HCT116 (cell line): ENCODE measurements at places on chromosomes 6 and 20.
A peak's percentile ranks its signal among the peaks of the same experiment; 100 is the strongest.

DNA sequence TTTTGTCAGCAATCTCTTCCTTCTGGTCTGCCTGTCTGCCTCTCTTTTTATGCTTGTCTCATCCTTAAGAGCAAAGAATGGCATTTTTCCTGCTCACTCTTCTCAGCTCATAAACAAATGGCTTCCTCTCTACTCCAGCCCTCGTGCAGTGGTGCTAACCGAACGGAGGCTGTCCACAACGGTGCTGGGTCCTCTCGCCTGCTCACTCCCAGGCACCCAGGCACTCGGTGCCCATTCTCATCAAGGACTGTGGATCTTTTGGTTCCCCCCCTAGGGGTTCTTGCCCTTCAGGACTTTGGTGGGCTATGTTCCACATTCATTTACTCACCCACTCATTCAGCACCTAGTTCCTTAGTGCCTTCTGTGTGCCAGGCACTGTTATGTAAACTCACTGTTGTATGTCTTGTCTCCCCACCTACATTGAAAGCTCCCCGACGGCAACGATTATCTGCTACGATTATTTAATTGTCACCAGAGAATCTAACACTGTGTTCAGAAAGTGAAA is 113.9 kb downstream of the FYN start:
- no peak for DNase-seq

DNA sequence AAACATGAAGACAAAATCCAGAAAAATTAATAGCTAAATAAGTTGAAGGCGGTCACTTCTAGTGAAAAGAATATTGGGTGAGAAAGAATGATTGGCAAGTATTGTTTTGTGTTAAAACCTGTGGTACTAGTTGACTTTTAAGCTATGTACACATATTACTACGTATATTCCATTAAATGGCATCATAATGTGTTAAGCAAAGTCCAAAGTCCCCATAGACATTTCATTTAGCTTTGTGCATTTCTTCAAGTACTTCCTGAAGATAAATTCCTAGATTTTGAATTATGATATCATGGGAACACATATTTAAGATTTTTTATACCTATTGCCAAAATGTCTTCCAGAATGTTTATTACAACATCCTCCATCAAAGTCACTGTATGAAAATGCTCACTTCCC is 272.7 kb upstream of the IRAK1BP1 start:
- DNase-seq, result no peak

DNA sequence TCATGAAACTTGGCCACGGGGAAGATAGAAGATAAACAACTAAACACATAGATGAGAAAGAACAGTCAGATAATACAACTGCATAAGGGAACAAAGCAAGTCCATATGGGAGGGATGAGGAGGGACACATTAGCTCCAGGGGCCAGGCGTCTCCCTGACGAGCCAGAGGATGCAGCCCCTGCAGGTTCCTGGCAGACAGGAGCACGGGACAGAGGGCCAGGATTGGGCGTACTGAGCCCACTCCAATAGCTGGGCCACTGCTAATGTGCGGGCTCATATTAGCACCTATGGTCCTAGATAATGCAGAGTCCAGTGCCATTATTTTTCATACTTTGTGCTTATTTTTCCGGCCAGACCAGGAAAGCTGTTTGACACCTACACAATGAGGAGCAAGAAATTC is 182.9 kb downstream of the ANKRD60 start:
- DNase-seq, result no peak

- DNase-seq, result no peak
These were observed 5.4 kb upstream of the VSX1 start for GRCh38 chr20:25087186-25087929.

DNA sequence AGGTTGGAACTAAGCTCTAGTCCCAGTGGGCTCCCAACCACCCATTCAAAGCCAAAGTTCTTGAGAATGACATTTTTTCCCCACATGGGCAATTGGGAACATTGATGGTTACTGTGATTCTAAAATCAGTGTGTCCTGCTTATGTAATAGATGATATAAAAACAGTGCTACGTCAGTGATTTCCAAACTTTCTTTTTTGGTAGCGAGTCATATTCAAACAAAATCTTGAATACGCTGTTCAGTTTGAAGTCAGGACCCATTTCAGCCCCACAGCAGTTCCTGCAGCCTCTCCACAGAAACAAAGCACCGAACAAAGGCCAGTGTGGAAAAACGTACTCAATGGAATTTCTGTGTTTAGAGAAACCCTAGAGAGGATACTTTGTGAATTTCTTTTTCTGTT is 170.0 kb upstream of the OLIG3 start:
- DNase-seq, result no peak

- no peak for DNase-seq
These were observed at the start of gene SLC22A16 for GRCh38 chr6:110476046-110476849. SLC22A16 (minus strand) TSS chr6:110476613; CDS start chr6:110476574, 39 bp downstream.

DNA sequence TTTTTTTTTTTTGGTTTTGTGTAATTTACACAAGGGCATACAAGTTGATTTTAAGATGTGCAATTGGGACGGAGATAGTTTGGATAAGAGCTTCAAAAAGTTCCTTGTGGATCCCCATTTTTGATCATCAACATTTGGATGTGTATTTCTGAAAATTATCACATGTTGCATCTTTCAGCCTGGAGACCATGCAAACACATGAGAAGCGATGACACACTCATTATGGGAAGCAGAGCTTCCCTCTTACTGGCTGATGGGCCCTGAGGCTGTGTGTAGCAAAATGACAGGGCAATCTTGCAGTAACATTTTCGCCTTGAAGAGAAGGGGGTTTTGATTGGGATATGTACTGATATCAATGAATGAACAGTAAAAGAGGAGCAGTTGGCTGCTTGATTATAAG is 22.0 kb upstream of the RIPK1 start:
- no peak for DNase-seq

DNA sequence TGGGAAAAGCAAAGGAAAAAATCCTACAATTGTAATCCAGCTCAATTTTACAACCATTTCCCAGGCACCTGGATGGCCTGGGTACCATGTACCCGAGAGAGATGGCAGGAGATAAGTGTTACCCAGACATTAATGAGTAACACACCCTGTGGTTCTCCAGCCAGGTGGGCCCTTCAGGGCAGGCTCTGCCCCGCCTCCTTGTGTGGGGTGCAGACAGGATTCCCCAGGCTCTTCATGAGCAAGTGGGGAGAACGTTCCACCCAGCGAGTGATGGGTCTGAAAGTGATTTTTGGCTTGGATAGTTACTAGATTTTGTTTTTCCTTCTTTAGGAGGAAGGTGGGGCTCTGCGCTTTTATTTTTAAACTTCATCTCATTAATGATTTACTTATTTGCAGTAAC is 243.9 kb downstream of the TAF4 start:
- no peak for DNase-seq

DNA sequence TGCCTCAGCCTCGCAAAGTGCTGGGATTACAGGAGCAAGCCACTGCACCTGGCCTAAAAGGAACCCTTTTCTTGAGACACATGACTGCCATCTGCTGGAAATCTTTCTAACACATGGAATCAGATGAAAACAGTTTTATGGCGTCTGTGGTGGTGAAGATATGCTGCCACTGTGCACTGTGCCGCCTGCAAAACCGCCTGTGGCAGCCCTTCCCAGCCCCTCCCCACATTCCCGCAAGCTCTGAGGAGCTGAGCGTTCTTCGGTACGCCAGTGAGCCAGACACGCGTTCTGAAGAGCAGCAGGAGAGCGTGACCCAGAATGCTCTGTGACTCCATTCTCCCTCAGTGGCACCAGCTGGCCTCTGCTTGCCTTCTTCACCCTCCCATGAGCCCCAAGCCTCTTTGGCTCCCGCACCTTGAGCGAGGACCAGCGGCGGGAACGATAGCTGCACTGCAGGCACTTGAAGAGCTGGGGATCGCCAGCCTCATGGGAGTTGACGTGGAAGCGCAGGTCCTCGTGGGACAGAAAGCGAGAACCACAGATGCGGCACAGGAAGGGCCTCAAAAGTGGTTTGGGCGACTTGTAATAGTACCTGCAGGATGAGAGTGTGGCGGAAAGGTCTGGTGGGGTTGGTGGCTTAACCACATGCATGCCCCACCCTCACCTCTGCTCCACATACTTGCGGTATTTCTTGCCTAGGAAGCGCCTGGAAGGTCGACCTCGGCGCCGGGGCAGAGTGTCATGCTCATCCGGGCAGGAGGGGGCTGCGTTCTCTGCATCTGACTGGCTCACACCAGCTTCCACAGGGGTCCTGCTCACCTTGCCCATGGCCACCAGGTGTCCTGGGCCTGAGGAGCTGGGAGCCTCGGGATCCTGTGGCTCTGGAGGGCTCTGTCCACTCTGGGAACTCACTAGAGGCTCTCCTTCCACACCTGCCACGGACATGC is 8.7 kb downstream of the ZNF335 start:
- DNase-seq, result no peak

DNA sequence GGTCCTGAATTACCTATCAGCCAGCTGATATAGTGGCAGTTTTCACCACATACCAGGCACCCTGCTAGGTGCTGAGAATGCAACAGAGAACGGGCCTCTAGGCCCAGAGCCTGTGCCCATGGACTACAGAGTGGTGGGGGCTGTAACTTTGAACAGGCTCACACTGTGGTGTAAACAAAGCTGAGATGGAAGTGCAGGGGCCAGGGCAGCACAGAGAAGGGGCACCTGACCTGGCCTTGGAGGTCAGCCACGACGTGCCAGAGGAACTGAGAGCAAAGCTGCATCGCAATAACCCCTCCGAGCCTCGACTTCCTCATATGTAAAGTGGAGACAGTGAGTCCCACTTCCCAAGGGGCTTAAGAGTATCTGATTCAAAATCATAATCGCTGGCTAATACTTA is 105.8 kb downstream of the MAFB start:
- no peak for DNase-seq

DNA sequence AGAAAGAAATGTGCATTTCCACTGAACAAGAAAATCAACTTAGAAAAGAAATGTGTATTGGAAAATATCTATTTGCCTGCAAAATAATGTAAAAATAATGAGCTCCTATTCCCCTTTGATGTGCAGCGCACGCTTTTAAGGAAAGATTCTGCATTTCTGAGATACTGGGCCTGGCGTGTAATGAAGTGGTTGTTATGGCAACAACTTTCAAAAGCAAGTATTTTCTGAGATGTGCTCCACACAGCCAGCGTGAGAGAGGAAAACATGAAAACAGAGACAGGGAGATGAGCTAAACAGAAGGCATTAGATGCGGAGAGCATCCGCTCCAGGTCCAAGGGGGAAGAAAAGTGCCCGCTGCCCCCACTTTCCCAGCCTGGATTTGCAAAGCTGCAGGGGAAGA is 39.1 kb upstream of the GTSF1L start:
- no peak for DNase-seq

DNA sequence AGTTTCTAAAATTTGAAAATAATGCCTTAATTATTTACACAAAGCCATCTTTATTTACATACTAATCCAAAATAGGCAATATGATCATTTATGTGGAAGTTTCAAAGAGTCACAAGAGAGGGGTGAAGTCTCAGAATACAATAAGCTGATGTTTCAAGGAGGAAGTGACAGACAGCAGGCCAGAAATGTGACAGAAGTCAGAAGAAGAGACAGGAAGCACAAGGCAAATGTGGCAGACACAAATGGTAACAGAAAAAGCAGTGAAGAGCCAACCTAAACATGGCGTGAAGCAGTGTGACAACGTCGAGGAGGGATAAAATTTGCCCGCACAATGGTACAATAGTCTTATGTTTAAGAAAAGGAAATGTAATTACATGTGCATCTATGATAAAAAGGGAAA is 59.8 kb downstream of the SHPRH start:
- DNase-seq, result no peak

GRCh38 chr20:33465481-33466302 is 22.1 kb upstream of the SNTA1 start:
- no peak for DNase-seq

GRCh38 chr6:52377538-52378221 is 15.7 kb downstream of the PAQR8 start:
- DNase-seq, result no peak

DNA sequence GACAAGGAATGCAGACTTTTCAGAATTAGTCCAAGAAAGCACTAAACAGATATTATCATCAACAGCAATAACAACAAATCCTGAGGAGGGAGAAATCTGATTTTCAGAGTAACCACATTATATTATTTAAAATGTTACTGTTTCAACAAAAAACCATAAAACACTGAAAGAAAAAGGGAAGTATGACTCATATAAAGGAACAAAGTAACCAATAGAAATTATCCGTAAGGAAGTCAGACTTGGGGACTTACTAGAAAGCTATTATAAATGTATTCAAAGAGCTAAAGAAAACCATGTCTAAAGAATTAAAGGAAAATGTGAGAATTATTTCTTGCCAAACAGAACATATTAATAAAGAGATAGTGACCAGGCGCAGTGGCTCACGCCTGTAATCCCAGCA is 98.1 kb downstream of the MYLK4 start:
- no peak for DNase-seq

GRCh38 chr20:56005389-56005715 is at the start of gene CBLN4:
CBLN4 (minus strand) TSS chr20:56005519; CDS start chr20:56004171, 1,348 bp downstream.
- no peak for DNase-seq

DNA sequence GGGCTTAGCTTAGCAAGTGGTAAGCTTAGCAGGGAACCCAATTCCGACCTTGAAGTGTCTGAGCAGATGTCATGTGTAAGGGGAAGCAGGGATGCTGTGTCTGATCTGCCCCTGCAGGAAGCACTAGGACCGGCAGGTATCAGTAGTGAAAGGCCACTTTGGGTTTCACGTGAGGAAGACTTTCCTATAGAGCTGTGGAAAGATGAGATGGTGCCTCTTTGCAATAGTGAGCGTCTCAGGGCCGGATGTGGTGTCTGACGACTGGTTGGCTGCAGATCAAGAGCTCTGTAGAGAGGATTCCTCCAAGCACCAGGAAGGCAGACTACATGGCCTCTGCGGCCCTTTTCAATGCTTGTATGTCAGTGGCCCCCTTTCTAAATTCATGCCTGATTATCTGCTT is 98.3 kb downstream of the TIAM2 start:
- DNase-seq, result no peak

- DNase-seq, result no peak
These were observed 236.7 kb downstream of the HAO1 start for GRCh38 chr20:7703551-7703961.

GRCh38 chr6:75458895-75459294 is 34.7 kb downstream of the FILIP1 start:
- no peak for DNase-seq

- peak; percentile 71 for DNase-seq
These were observed 707.0 kb downstream of the EPM2A start for GRCh38 chr6:145028144-145028818.

- no peak for DNase-seq
These were observed 905 bp downstream of the RARS2 start for GRCh38 chr6:87588756-87589407.

GRCh38 chr6:81774542-81774941 is 22.1 kb upstream of the TENT5A start:
- no peak for DNase-seq

DNA sequence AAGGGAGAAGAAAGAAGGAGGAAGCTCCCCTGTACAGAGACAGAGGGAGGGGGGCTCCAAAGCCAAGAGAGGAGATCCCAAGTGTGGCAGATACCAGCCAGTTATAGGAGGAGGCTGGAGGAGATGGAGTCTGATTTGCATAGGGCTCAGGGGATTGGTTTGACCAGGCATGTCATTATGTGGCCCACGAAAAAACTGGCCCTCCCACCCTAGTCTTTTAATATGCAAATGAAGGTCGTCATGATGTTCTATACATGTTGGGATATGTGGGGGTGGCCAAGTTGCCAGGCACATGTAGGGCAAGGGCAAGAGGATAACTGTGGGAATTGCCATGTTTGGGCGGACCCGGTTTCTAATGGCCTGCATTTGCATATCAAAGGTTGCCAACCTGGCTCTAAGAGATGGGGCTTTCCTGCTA is 17.6 kb upstream of the ZFP64 start:
- DNase-seq, result no peak
